NCI-H2081 (cell line): ENCODE measurements at places on chromosomes 3 and 15.
A peak's percentile ranks its signal among the peaks of the same experiment; 100 is the strongest.

DNA sequence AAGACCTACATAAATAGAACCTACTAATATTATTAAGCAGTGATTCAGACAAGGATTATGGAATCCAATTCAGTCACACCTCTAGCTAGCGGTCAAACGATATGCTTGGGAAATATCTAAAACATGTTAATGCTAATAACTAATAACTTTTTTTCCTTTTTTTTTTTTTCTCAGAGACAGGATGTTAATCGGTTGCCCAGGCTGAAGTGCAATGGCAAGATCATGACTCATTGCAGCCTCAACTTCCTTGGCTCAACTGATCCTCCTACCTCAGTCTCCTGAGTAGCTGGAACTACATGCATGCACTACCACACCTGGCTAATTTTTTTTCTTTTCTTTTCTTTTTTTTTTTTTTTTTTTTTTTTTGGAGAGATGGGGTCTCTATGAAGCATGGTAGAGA lies 124.1 kb downstream of the NR2E3 start:
- no peak for DNase-seq

DNA sequence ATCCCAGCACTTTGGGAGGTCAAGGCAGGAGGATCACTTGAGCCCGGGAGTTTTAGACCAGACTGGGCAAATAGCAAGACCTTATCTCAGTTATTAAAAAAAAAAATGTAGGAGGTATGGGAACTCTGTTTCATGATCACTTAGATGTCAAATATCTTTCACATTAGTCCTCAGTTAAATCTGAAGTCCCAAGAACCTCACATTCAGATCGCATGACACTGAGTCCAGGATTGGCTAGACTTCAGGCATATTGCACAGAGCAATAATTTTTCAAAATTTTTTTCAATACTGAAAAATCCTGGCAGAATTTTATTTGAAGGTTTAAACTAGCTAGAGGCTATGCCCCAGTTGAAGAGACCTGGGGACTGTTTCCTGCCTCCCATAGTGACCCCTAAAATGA lies 56.3 kb upstream of the ZNF148 start:
- no peak for DNase-seq

DNA sequence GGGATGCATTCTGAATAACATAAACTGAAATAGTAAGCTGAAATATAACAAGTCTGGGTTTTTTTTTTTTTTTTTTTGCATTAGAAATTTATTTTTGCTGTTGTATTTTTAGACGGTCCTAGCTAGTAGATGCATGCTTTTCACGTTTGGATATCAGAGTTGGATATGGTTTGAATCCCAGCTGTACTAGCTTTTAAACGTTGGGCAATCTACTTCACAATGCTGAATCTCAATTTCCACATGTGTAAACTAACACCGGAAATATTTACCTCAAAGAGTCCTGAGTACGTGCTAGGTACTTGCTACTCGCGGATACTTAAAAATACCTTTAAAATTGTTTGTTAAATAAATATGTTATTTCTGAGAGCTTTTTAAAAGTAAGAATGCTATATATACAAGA lies 139.8 kb downstream of the BBX start:
- no peak for DNase-seq

- no peak for DNase-seq
These were observed 33.4 kb downstream of the CD86 start for GRCh38 chr3:122088531-122088930.

DNA sequence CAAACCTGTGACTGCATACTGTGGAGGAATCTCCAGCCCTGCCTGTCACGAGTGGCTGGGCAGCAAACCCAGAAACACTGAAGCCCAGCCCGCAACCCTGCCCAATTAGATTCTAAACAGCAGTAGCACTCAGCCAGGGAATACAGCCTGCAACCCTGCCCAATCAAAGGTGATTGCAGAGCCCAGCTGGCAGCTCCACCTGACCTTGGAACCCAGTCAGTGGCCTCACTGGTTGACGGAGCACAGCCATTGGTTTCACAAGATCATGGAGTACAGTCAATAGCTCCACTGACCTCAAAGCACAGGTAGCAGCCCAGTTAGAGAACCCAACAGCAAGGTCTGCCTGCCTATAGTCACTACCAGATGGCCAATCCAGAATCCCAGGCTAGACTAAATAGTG lies 35.2 kb upstream of the MYLK start:
- no peak for DNase-seq

DNA sequence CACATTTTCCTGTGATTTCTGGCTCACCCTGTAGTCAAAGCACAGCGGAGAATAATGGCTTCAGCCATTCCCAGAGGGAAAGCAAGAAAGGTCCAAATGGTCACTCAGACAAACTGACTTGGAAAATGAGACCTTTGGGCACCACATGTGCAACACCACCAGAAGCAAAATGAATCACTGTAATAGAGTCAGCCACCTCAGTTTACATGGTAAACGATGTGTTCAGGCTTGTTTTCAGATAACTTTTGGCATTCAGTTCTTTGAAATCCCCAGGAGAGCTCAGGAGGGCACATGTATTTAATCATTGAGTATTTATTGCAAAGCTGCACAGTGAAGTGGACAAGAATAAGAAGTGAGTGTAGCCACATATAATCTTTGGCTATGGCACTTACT lies 38.4 kb upstream of the ALCAM start:
- DNase-seq, result no peak

DNA sequence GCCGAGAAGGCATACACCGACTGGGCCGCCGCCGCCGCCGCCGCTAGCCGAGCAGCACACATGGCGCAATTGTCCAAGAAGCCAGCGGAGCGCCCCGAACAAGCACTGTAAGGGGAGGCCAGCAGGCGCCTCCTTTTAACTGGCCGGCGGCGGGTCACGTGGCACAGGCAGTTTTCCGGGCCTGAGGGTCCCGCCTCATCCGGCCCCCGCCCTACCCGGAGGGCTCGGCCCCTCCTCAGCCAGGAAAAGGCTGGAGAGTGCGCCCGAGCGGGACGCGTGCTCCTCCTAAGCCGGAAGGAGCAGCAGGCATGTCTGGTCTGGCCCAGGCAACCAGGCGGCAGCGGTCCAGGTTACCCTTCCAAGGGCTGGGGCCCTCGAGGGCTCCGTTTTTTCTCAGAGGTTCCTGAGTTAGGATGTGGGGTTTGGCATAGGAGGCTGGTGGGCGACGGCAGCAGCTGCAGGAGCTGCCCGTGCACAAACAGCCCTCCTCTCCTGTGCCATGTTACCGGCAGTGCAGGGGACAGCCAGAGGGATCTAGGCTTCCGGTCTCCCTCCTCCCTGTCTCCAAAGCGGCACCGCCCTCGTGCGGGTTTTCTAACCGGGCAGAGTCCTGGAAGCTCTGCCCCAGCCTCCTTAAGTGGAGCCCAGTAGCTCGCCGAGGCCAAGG lies at the start of gene GPX1:
Gene GPX1 (minus strand): TSS at position 137 of the 667 bp plus-strand sequence. CDS start 75 bp downstream, at position 62.
- DNase-seq, result peak; percentile 92

DNA sequence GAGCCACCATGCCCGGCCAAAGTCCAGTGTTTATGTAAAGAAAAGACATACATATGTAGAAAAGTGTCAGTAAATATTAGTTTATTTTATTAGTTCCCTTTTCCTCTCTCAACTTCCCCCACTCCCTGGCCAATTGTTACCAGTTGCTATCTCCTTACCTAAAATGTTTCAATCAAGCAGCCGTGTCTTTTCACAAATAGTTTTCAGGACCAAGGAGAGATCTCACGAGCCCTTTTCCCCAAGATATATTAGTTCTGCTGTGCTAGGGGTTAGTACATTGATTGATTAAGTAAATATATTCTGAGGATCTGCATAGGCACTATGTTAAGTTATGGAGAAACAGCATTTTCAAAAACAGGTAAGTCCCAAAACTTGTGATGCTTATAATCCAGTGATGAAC lies 87.4 kb downstream of the ZIC4 start:
- DNase-seq, result no peak

GRCh38 chr15:83436513-83437158 lies 10.5 kb upstream of the SH3GL3 start:
- DNase-seq, result peak; percentile 0

DNA sequence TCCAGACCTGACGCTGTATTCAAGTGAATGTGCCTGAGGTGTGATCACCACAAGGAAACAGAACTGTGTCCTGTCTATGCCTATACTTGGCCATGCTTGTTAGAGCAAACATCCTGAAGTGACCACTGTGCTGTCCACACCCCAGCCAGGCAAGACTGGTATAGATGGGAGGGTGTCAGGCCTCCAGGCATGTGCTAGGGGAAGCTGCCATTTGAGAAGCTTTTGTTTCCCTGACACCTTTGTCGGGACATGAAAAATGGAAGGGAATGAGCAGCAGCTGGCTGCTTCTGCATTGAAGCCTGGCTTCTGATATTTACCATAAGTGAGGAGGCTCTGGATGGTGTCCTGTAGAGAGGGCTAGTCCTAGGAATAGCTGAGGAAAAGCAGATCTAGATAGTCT lies 106.2 kb downstream of the CPNE4 start:
- no peak for DNase-seq

GRCh38 chr3:105885256-105885655 lies 16.4 kb upstream of the CBLB start:
- DNase-seq, result peak; percentile 52

DNA sequence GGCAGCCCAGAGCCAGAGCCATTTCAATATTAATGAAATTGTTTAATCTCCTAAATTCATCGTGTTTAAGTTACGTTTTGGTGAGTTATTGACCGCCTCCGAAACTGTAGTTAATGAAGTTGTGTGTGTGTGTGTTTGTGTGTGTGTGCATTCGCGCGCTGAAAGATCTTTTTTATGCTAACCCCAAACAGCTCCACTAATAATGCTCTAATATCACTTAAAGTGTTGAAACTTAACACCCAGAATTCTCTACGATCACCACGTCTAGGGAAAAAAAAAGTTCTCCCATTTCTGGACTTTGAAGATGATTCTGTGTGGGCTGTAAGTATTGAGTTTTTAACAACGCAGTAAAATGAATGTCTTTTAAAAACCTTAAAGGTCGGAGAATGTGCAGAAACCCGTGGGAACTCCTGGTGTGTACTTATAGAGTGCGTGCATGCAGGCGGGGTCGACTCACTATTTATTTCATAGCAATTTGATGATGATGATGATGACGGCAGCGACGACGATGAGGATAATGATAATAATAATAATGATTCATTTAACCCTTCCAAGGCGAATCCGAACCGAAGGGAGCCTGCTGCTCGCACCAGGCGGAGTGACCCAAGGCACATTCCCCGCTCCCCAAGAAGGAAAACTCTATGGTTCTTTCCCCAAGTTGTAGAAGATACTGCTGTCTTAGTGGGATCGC lies 1.4 kb upstream of the FOXB1 start:
- DNase-seq, result no peak

DNA sequence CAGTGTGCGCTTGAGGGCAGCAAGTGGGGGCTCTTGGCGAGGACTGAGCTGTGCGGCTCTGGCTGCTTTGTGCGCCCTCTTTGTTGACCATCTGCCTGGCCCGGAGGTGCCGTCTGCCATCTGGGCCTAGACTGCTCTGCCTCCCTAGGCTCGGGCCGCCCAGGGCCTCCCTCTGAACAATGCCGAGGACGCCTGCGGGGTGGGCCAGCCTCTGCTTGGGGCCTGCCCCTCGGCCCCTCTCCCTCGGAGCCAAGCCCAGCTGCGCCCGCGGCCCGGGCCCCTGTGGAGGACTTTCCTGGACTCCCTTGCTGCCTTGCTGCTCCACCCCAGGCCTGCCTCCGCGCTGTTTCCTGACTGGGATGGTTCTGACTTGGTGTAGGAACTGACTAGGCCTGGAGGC lies 31.9 kb upstream of the SPSB4 start:
- DNase-seq, result no peak

DNA sequence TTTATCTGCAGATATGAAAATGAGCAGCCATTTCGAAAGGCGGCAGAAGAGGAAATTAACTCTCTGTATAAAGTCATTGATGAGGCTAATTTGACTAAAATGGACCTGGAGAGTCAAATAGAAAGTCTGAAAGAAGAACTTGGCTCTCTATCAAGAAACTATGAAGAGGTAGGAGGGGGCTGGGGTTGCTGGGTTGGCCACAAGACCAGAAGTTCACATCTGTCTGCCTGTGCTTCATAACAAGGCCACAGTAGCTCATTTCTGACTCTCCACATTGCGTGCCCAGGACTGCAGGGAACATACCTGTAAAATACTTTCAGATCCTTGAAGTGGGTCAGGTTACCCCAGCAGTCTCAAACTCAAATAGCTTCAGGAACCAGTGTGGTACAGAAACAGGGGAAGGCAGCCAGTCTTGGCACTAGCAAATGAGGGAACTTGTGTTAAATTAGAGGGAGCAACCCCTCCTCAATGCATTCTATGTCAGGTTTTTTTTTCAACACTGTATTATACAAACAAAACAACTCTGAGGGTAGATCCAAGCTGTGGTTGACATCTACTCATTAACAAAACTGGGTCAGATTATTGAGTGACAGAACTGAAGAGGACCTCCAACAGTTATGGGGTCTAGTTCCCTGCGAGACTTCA lies 48.7 kb downstream of the BFSP2 start:
- no peak for DNase-seq

GRCh38 chr15:101547737-101548136 lies 58.2 kb upstream of the PCSK6 start:
- no peak for DNase-seq

GRCh38 chr3:74613060-74613459 lies 1.4 kb downstream of the CNTN3 start:
- no peak for DNase-seq

- peak; percentile 70 for DNase-seq
These were observed 99.3 kb upstream of the SLC24A5 start for GRCh38 chr15:48021336-48022086.

- no peak for DNase-seq
These were observed 27.6 kb downstream of the OPA1 start for GRCh38 chr3:193620650-193621049.

DNA sequence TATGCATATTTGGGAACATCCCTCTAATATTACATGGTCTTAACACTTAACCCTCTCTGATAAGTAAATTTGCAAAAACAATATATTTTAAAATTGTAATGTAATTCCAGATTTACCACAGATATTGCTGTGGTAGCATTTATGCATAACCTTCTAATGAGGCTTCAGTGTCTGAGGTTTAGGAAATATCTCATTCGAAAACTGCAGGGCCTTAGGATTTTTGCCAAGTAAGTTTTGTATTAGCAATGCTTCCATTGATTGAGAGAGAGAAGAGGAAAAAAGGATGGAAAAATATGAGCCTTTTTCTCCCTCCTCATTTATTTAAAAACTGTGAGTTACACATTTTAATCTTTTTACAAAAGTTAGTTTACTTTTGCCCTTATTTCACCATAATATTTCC lies 294.6 kb downstream of the EPHA3 start:
- DNase-seq, result no peak

- no peak for DNase-seq
These were observed 111.4 kb downstream of the ZMAT3 start for GRCh38 chr3:178960181-178960580.

GRCh38 chr3:127156338-127157050 lies 36.4 kb upstream of the PRR23E start:
- DNase-seq, result peak; percentile 65

DNA sequence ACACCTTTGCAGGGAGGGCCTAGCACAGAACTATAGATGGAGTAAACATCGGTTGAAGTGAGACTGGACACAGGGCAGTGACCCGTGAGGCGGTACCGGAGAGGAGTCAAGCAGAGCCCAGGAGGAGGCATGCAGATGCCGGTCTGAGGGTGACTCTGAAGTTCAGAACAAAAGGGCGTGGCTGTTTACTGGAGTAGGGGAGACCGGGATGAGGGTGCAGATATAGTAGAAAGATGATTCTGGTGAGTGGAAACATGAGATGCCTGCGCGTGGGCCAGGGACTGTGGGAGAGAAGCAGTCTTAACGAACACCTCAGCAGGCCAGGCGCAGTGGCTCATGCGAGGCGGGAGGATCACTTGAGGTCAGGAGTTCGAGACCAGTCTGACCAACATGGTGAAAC lies 113.1 kb downstream of the NSMCE3 start:
- DNase-seq, result no peak

GRCh38 chr3:108153451-108153981 lies 62.7 kb upstream of the CD47 start:
- peak; percentile 79 for DNase-seq

- DNase-seq, result no peak
These were observed 125.0 kb upstream of the SMAD3 start for GRCh38 chr15:66940368-66940767.
